ENCODE measurements at places on chromosomes 2 and 18.

GRCh38 chr2:74499267-74499939 is at the start of gene LBX2:
LBX2 (minus strand) TSS chr2:74499603; CDS start chr2:74499537, 66 bp downstream.
- peak; percentile 71 for DNase-seq

DNA sequence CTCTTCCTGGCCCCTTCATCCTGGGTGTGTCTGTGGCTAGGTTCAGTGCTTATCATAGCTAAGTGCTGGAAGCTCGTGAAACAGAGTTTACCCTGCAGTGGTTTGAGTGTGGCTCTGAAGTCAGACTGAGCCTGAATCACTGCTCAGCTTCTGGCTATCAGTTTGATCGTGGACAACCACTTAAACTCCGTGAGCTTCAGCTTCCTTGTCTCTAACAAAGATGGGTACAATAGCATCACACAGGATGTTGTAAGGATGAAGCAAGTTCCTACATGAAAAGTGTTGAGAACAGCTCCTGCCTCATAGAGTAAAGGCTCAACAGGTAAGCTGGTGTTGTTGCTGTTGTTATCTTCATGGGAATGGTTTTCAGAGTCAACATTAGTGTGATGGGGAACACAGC is 210.3 kb downstream of the CLIP4 start:
- no peak for DNase-seq

GRCh38 chr2:233387667-233388528 is 33.6 kb downstream of the DGKD start:
- no peak for DNase-seq

DNA sequence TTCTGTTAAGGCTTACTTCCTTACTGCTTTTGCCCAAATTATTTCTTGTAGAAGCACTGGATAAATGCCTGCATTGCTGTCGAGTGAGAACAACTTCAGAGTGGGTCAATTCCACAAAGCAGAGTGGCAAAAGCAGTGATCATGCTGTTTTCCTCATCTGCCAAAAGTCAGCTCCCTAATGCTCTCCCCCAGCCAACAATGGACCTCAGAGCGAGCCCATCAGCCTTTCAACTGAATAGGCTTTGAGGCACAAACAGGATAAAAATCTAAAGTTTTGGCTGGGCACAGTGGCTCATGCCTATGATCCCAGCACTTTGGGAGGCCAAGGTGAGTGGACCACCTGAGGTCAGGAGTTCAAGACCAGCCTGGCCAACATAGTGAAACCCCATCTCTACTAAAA is 222.7 kb downstream of the TCF4 start:
- DNase-seq = no peak

DNA sequence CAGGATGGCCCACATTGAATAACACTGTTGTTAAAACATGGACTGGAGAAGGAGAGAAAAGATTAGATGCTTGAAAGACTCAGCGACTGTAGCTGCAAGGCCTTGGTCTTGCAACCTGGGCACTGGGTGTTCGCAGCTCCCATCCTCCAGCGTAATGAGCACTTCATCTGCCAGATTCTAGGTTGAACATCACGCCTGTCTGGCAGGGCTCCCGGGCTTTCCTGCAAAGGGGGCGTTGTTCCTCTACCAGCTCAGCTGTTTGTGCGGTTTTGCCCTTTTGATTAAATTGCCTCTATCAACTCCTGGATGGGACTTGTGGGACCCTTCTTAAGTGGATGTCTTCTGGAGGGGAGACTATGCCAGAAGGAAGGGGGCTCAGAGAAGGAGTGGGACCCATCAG is 215.4 kb downstream of the KLHL29 start:
- no peak for DNase-seq

- no peak for DNase-seq
These were observed 5.5 kb downstream of the DCTN1 start for GRCh38 chr2:74374509-74375205.

- DNase-seq = no peak
These were observed 435.0 kb downstream of the RNF144A start for GRCh38 chr2:7352191-7352590.
